GM12865 (cell line): ENCODE measurements at places on chromosomes 6 and 20.

DNA sequence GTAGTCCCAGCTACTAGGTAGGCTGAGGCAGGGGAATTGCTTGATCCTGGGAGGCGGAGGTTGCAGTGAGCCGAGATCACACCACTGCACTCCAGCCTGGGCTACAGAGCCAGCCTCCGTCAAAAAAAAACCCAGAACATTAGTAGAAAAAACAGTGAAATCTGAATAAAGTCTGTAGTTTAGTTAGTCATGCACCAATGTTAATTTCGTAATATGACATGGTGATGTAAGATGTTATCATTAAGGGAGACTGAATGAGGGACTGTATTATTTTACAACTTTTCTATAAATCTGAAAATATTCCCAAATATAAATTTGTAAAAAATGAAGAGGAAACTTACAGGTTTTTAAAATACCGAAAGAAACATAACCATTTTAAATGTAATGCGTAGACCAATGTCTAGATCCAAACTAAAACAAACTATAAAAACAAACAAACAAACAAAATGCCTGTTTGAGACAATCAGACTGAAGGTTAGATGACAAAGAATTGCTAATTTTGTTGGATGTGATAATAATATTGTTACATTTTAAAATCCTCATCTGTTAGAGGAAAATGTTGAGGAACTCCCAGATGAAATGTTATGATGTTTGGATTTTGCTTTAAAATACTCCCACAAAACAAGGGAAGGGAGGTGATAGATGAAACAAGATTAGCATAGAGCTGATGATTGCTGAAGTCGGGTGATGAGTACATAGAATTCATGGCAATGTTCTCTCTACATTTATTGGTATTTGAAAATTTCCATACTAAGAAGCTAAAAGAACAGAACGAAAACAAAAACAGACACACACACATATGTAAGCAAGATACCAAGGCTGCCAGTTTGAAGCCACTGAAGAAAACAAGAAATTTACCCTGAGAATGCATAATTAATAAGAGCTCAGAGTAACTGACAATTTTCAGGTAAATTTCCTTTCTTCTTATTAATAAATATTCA lies 1.8 kb downstream of the GSTA4 start:
- DNase-seq, result no peak

DNA sequence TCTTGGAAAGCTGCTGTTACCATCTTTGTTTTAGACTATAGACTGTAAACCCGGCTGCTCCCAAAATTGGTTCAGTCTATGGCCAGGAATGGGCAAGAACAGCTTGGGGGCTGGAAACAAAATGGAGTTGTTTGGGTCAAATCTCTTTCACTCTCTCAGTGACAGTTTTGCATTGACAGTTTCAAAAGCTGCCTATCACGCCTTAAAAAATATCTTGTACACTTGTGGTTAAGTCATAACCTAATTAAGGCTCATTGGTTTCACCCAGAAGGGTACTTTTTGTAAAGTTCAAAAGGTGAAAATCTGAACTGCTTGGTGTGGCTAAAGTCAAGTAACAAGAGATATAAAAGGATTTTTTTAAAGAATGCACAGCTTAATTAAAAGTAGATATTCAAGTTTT lies 76.1 kb upstream of the PRL start:
- peak; percentile 91 for DNase-seq

GRCh38 chr20:37345339-37346235 lies at the start of gene SRC:
SRC (plus strand) TSS chr20:37346140; CDS start chr20:37384154, 38,014 bp downstream.
- DNase-seq, result peak; percentile 78

DNA sequence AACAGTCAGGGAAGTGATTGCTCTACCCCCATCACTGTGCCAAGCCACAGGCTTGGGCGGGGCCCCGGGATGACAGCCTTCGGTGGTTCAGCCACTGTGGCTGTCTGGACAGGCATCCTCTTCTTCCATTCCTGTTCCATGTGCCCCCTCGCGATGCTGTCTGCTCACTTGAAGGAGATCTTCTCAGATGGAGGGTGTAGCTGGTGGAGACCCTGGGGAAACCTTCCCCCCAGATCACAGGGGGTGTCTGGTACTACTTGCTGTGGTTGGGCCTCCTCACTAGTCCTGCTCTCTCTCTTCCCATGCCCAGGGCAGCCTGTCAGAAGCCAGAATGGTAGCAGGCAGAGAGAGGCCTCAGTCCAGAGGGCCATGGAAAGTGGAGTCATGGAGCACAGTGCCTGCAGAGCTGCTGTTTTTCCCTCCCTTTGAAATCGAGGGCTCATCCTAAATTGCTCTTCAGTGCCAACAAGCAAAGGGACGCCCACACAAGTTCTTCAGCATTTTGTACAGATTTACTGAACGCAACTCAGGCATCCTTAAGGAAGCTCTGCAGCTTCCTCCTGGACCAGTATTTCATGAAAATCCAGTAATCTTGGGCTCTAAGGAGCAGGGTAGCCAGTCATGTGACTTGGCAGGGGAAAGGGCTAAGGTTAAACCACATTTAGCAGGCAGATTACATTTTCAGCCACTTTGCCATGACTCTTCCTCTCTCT lies 326.6 kb downstream of the ZFAND3 start:
- no peak for DNase-seq

- DNase-seq, result peak; percentile 92
These were observed at the start of gene NFKBIE for GRCh38 chr6:44265007-44265721. NFKBIE (minus strand) TSS chr6:44265551; CDS start chr6:44265346, 205 bp downstream.

GRCh38 chr20:10667077-10667401 lies 6.8 kb downstream of the JAG1 start:
- no peak for DNase-seq

DNA sequence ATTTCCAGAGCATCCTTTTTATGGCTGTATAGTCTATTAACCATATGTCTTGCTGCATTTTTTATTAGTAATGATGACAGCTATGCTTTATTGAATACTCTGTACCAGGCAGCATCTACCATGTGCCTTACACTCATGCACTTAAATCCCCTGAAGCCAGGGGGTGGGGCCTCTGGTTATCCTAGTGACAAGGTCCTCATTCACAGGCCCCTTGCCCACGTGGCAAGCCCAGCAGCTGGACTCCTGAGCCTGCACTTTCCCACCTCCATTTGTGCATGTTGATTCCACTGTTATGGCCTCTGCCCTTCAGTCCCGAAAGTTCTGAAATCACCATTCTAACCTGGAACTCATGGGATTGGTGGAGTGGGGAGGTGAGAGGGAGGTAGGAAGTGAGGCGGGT lies 22.3 kb downstream of the ACTR5 start:
- no peak for DNase-seq

GRCh38 chr6:103273048-103273447 lies 1586.7 kb downstream of the HACE1 start:
- DNase-seq, result no peak

DNA sequence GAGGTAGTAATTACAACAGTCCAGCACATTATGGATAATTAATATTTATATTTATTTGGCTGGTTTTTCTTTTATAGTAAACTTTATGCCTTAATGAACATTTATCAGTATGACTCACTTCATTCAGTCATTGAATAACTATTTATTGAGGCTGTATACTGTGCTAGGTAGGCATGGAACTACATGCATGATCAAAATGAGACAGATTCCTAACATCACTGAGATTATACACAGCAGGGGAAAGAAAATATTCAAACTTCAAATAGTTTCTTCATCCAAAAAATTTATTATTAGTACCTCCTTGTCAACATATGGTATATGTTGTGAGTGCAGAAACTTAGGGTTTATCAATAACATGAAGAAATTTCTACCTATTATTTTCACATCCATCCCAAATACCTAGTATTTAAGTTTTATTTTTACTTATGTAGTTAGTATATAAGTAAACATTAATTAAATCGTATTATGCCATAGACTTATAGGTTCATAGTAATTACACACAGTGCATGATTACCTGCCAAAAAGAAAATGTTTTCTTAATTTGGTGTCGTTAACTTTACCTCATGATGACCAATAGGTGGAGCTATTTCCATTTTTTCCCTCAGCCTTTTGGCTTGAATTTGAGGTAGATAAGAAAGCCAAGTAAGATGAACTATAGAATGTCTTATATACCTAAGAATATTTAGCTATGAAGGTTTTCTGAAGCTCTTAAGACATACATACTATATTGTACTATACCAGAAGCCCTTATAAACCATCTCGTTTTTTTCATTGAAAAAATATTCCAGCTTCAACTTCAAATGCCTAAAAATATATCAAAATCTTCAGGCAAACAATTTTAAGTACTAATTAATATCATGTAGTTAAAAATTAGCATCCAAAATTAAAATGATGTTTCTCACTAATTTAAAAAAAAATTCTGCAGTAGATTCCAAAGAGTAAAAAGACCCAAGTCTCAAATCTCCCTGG lies 12.5 kb upstream of the TMEM30A start:
- peak; percentile 77 for DNase-seq

- no peak for DNase-seq
These were observed 218.9 kb downstream of the PLCB4 start for GRCh38 chr20:9287826-9288225.

GRCh38 chr6:20211037-20211940 lies 980 bp downstream of the MBOAT1 start:
- DNase-seq, result peak; percentile 65

DNA sequence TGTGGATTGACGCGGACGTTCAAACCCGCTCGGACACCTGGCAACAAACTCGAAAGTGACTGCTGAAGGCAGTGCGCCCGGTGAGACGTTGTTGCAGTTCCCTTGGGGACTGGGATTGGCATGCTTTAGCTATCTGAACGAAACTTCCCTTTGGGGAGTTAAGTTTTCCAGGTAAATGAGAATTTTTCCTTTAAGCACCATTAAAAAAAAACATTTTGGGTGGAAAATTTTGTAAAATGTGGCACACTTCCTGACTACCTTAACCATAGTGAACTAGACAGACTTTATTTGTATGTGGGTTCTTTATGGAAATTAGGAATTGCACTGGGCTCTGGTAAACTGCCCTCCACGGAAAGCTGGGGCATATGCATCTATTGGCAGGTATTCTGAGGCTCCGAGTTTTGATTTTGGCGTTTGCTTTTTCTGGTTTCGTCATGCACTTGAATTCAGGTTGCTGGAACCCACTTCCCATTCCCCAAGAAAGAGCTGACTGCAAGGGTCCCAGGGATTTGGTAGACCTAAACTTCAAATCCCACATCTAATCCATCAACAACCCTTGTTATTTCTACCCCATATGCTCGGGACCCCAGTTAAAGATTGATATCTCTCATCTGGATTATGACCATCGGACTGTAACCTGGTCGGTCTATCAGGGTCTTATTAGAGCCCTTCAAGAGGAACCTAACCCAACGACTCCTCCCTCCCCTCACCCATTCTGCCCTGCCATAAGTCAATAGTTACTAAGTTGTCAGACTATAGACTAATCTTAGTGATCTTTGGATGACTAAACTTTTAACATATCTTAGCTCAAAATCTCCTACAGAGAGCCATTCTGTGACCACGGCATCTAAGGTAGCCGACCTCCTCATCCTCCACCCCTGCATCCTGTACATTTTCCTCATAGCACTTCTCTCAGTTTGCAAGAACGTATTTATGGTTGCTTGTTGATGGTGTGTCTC lies 800 bp upstream of the DYNLT1 start:
- DNase-seq, result no peak

- DNase-seq, result peak; percentile 9
These were observed 332.0 kb downstream of the NRN1 start for GRCh38 chr6:5674721-5675120.

DNA sequence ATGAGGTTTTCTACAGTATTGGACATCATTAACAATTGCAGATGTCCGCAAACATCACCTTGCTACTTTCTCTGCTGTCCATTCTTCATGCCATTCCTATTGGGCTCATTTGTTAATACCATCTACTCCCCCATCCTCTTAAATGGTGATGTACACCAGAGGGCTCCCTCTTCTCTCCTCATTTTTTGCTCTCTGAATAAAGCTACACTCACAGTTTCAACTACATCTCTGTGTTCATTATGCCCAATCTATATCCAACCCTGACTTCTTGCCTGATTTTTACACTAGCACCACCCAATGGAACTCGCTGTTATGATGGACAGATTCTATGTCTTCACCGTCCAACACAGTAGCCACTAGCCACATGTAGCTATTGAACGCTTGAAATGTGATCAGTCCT lies 288.1 kb upstream of the ID4 start:
- DNase-seq, result no peak

GRCh38 chr20:50023116-50023805 lies 40.5 kb downstream of the SNAI1 start:
- DNase-seq, result peak; percentile 43

- DNase-seq, result no peak
These were observed 92.7 kb upstream of the GLP1R start for GRCh38 chr6:38955861-38956260.

- DNase-seq, result no peak
These were observed 646 bp downstream of the HMGA1 start for GRCh38 chr6:34237316-34237721.

DNA sequence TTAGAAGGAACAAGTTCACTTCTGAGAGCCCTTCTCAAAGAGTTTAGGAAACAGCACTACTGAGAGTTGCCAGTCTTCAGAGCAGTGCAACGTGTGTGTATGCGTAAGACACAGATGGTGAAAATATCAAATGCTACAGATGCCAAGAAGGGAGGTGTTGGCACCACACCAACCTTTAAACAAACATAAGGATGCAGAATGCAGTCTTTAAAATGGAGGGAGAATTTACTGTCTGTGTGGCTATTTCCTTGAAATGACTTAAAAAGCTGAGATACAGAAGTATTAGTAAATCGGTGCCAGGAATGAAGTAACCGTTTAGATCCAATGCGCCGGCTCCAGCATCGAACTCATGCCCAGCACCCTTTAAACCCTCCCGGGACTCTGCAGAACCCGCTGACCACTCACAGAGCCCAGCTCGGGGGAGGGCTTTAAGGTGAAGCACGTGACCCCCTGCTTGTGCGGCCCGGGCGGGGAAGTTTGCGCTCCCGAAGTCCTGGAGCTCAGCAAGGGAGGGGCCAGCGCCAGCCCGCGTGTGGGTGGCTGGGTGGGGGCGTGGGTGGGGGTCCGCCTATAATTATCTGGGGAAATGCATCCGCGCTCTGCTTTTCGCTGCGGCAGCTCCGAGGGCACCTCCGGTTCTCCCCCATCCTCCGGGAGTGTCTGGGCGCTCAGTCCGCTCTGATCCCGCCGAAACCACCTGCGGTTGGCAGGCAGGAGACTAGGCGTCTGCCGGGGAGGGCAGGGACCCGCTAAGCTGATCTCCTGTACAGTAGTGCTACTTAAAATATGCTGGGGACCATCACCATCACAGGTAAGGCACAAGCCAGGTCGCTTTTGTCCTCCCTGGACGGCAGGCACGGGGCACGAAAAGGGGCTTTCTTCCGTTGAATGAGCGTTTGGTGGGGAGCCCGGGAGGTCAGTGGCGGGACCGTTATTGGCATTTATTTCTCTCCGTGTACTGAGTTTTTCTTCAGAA lies 66.0 kb downstream of the ZBTB2 start:
- DNase-seq, result peak; percentile 15

DNA sequence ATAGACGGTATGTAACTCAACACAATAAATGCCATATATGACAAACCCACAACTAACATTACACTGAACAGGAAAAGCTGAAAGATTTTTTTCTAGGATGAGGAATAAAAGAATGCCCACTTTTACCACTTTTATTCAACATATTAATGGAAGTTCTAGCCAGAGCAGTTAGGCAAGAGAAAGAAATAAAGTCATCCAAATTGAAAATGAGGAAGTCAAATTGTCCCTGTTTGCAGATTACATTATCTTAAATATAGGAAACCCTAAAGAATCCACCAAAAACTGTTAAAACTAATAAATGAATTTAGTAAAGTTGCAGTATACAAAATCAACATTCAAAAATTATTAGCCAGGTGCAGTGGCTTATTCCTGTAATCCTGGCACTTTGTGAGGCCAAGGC lies 24.6 kb upstream of the ADGB start:
- DNase-seq, result no peak

- DNase-seq, result peak; percentile 93
These were observed 128.8 kb downstream of the SOBP start for GRCh38 chr6:107618672-107619071.

- DNase-seq, result peak; percentile 74
These were observed 15.9 kb downstream of the GPR31 start for GRCh38 chr6:167141667-167142432.

- no peak for DNase-seq
These were observed 60.4 kb upstream of the SNX9 start for GRCh38 chr6:157762636-157763035.
